ENCODE measurements at places on chromosomes 6 and 20.

DNA sequence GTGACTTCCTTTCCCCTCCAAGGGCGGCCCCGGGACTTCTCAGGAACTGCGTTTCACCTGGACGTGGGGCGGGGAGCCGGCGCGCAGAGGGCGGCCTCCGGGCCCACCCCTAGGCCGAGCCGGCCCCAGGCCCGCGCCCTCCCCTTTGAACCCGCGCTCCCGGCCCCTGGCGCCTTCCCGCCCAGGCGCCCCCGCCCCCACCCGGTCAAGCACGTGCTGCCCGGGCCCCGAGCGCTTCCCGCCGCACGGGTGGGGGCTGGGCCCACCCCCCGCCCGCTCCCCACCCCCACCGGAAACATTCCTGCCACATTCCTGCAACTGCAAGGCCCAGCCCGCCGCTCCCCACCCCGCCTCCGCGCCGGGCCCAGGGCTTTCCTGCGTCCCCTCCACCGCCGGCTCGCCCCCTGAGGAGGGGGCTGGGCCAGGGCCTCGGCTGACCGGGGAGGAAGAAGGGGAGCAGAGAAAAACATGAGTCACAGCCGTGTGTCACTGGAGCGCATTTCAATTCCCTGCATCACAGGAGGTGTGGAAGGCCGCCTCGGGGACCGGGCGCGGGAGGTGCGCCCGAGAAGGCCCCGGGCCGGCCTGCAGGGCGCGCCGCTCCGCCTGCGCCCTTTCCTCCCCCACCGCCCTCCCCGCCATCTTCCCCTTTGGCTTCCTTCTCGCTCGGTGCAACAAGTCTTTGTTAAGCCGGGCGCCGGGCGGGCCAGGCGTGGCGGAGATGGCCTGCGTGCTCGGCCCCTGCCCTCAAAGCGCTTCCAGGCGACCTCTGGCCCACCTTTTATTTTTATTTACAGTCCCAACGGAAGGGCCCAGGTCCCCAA is 1.2 kb upstream of the HMGA1 start:
- DNase-seq, result no peak

DNA sequence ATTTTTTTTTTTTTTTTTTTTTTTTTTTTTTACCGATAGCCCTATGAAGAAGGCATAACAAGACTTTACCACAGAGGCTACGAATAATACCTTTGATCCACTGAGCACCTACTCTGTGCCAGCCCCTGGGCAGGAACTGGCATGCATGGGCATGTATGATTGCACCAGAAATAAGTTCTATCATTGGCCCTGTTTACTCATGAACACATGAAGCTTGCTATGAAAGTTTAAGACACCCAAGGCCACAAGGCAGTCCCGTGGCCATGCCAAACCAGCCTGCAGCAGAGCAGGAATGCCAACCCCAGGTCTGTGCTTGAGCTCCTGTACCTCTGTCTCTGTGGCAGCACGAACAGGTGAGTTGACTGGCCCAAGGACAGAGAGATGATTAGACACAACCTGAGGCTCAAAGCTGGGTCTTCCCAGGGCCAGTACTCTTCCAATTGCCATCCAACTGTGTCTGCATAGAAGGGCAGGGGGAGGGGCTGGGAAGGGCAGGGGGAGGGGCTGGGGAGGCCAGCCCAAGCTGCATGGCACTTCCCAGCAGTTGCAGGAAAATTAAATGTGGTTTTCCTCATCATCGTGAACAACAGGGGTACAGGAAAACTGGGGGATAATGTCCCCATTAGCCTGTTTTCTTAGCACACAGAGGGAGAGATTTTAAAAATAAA is 63.5 kb downstream of the LRFN2 start:
- DNase-seq, result no peak

GRCh38 chr6:144265390-144265789 is 19.7 kb upstream of the UTRN start:
- no peak for DNase-seq

DNA sequence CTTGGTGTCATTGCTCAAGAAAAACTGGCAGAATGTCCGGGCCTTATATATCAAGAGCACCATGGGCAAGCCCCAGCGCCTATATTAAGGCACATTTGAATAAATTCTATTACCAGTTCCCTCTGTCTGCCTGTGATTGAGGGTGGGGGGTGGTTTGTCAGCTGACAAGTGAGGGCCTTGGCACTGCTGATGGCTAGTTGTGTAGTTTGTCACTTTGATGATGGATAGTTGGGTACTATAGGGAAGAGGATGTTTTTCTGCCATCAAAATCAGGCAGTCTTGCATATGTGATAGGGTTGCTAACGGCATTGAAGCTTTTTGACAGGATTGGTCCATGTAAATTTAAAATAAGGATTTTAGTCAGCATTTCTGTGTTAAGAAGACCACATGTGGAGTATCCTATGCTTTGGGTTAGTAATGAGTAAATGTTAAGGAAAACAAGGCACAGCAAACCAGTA is 2.5 kb downstream of the RPL10A start:
- DNase-seq, result no peak

GRCh38 chr6:118685823-118686449 is 34.5 kb upstream of the CEP85L start:
- no peak for DNase-seq

GRCh38 chr6:36823421-36824096 is 15.7 kb downstream of the CPNE5 start:
- no peak for DNase-seq

All from stimulated activated CD4-positive, alpha-beta T cell treated with anti-CD3 and anti-CD28 coated beads, TNF-alpha, amount 100 ng/mL, for 24 hours (primary cell).